Calu3 (cell line): ENCODE measurements at places on chromosomes 5 and 9.

GRCh38 chr9:134066913-134067851 lies 644 bp downstream of the BRD3 start:
- DNase-seq = peak; percentile 14

DNA sequence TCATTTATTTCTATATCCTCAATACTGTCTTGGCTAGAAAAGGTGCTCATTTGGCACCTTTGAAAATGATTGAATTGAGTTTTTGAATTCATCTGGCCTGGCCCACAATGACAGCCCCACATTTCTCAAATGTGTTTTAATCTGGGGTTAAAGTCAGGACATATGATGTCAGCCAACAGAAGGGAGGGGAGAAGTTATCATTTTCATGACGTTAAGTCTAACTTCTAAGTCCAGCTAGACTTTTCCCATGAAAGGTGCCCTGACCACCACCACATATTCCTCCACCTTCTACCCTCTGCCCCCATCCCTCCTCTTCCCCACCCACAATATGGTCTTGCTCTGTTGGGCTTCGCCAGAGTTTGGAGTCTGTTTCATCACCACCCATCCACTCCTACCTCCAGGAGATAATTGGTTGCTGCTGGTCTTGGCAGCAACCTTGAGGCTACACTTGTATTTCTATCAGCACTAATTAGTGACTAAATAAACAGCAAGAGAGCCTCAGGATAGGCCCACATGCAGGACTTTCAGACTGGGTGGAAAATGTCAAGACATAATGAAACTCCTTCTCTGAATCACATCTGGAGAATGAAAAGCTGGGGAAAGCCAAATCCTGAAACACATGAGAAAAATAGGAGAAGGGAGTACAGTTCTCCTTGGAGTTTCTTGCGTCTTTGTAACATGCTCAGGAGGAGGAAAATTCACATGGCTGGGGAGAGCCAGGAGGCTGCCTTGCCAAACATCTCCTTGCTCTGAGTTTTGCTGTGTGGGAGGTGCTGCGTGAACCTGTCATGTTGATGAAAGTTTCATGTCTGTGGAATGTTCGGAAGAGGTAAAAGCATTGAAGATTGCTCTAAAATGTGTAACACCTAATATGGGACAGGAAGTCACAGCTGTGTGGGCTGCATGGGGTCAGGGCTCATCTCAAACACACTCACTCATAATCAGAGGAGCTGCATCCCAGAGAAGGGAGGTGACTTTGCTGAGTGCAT lies 544.7 kb upstream of the KLF4 start:
- DNase-seq = no peak

- DNase-seq = no peak
These were observed 144.9 kb downstream of the FGF1 start for GRCh38 chr5:142540922-142541422.

- DNase-seq = no peak
These were observed 267.5 kb downstream of the MSX2 start for GRCh38 chr5:174991847-174992246.

DNA sequence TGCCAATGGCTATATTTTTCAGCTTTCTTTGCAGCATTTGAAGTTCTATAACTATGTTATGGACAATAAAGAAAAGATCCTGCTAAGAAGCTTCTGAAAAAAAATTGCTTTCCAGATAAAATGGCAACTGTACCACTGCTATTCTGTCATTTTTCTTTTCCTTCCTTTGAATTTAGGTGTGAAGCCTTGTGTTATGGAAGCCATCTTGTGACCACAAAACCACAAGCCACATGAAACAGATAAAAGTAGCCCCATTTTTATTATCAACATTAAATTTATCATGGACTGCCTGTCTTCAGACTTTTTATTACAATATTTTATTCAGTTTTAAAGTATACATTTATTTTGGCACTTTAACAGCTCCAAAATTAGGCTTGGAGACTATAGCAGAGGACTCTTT lies 289.9 kb upstream of the ACTBL2 start:
- no peak for DNase-seq

DNA sequence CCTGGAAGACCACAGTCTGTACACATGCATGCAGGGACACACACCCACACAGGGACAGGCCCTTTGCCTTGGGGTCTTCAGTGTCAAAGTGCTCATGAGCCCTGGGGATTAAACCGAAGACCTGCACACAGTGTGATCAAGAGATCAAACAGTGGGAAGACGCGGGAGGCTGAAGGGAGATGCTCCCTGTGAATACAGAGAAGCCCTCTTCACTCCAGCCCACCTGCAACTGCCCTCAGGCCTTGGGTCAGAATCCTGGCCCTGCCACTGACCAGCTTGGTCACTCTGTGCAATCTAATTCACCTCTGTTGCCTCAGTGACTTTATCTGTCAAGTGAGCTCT lies 2.9 kb downstream of the RALGDS start:
- DNase-seq = no peak

DNA sequence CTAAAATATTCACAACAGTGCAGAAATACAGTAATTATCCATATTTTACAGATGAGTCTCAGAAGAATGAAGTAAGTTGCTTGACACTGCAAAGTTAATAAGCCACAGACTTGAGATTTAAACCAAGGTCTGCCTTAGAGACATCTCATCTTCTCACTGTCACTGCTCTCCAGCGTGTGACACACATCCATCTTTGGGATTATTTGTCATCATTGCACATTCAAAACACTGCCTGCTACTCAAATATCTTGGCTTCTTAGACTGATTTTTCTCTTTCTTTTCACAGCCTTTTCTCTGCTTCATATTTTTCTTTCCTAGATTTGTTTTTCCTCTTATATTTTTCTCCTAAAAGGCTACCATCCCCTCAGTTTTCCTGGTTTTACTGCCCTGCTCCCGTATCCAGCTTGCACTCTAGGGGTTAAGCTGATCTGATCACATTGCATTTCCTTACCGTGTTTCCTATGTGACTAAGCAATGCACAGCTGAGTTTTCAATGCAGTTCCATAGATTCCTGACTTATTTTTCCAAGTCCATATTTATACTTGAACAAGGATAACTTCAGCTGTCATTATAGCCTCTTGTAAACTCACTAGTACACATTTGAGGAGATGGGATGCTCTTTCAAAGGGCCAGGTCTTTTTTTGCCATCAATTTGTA lies 353.0 kb downstream of the PLK2 start:
- no peak for DNase-seq

DNA sequence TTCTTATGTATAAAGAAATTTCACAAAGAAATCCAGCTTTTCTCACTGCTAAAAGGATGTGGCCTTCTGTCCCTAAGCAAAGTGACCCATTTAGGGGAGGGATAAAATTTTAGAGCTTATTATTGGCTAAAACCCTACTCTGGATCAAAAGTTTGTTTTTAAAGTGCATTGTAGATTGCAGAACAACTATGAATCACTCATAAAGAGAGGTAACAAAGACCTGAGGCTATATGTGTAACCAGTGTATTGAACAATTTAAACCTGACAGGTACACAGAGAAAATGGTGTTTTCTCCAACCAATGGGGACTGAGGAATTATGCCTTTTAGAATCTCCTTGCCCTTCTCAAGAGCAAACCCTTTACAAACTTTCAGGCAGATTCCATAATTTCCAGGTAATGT lies 86.6 kb downstream of the MUSK start:
- no peak for DNase-seq

DNA sequence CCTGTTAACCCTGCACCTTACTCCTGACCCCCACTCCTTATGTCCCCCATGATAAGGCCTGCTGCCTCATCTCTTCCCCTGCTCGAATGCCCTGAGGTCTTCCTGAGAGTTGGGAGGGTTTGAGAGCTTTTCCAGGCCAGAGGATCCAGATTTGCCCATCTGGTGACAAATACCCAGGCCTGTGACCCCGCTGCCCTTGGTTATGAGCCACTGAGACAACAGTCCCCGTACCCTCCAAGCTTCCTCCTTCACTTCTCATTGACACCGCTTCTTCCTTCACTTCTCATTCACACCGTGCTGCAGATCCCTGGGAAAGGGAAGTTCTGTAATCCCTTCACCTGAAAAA lies 593 bp downstream of the GM2A start:
- no peak for DNase-seq

DNA sequence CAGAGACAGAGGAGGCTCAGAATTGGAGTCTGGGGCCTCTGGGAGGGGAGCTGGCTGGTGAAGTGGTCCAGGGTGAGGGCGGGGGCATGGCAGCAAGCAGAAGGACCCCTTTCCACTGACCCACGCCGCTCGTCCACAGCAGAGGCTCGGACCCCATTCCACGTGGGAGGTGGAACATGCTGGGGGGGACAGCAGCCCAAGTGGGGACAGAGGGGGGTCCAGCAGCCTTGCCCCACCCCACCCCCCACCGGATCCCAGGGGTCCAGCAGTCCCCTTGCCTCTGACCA lies 25.4 kb upstream of the NKD2 start:
- DNase-seq = no peak

GRCh38 chr5:37077146-37077545 lies 172.0 kb downstream of the CPLANE1 start:
- no peak for DNase-seq
